ENCODE measurements at places on chromosomes 12 and 14.

DNA sequence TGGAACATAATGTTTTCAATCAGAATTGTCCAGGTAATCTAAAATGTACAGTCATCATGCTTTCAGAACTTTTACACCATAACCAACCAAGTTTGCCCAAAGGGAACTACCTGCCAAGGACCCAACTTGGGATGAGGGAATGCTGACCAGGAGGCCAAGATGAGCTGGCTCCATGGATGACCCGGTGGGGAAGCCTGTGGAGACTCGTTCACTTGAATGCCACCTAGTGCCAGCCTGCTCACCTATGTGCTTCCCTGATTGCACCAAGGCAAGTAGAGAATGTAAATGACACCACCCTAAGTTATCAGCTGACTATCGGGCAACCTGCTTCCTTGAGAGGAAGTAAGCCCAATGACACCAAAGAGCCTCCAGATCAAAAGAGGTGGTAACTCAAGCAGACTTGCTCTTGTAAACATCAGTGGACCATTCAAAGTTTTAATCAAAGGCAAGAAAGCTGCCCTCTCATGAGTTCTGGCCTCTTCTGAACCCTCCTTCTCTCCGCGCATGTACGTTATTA lies 137.3 kb downstream of the TTC7B start:
- DNase-seq: no peak

DNA sequence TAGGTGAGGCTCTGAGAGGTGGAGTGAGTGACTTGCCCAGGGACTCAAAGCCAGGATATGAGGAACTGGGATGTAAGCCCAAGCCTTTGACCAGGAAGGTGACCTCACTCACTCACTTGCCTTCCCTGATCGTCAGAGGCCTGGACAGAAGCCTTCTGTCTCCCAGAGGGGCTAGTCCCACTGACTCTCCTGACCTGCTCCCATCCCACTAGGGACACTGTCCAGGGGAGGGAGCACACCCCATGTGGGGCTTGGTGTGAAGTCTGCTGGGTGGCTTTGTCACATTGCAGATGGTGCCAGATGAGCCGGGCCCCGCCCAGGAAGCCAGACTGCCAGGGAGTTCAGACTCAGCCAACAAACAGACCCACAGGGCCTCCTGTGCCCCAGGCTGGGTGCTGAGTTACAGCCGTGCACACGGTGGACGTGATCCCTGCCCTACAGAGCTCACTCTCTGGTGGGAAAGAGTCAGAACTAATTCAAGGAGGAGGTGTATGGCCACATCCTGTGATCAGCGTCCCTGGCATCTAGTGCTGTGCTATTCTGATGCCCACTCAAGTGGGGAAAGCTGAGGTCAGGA lies 28.3 kb downstream of the MMAB start:
- DNase-seq: no peak

DNA sequence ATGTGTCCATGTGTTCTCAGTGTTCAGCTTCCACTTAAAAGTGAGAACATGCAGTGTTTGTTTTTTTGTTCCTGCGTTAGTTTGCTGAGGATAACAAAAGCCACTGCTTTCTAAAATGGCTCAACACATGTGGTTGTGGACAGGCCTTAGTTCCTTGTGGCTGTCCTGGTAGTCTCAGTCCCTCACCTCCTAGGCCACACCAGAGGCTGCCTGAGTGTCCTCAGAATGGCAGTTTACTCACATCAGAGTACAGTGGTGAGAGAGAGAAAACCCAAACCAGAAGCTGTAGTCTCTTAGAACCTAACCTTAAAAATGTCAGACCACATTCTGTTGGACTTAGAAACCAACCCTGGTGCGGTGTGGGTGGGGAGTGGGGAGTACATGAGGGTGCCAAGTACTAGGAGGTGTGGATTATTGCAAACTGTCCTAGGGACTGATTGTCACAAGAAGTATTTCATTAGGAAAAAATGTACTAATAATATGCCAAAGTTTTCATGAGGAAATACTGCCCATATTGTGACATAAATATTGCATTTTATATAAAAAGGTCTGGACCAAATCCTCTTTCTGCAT lies 30.4 kb downstream of the NPAS3 start:
- DNase-seq: no peak

DNA sequence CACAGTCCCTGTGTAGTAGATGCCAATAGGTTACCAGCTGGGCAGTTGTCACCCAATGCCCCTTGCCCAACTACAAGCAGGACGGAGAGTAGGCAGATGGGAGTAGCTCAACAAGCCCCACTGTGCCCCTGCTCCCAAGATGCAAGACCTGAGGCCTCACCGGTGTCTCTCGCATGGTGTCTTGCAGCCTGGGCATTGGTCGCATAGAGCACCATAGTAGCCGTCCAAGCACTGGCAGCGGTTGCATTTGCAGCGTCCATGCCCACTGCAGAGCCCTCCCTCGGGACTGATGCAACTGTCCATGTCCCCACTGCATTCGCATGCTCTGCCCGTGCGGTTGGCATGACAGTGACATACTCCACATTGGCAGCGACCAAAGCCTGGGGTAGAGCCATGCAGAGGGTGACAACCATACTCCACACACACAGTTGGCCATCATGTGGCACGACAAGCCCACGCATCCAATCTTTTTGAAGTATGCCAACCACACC lies 11.9 kb upstream of the CSAD start:
- no peak for DNase-seq

DNA sequence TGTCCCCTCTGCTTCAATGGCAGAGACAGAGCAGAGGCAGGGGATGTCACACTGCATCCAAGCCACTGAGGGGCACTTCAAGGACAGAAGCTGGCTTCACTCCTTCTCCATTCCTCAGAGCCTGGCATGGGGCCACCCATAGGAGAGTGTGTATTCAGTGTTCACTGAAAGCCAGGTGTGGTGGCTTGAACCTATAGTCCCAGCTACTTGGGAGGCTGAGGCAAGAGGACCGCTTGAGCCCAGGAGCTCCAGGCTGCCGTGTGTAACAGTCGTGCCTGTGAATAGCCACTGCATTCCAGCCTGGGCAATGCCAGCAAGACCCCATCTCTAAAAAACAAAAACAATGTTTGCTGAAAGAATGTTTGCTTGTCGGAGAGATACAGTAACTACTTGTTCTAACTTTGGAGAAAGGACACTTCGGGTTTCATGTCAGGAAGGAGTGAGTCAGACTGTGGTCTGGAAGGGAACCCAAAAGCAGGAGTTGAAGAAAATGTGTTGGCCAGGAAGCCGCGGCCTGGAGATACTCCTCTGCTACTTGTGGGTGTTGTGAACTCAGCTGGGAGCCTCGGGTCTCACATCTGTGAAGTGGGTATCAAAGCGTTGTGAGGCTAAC lies 43.4 kb downstream of the ELK3 start:
- DNase-seq: peak; percentile 92

GRCh38 chr14:70808416-70809224 lies 693 bp downstream of the MAP3K9 start:
- DNase-seq: no peak

DNA sequence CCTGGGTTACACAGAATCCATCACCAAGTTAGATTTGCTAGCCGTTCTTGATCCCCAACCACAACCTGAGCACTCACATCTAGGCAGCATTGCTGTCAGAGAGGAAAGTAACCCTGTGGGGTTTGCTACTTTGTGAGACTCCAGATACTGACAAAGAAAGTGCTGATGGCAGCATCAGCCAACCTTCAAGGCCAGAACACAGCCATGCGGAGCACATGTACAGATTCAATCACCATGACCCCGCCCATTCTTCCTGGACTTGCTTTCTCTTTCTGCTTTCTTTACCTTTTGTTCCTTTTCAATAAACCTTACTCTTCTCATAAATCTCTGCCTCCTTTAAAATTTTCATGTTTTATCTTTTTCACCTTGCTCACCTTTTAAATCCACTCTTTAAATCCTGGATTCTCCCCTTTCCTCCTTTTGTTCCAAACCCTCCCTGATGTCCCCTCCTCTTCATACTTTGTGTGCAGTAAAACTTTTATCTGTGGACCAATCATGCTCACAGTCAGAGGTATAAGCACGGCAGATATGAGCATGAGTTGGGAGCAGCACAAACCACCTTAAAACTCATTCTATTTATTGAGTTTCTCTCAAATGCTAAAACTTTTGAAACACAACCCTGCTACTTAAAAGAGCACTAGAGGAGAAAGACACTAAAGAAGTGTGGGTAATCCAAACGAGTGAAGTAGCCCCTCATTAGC lies 21.9 kb upstream of the CERS5 start:
- DNase-seq: no peak

GRCh38 chr14:49594347-49595091 lies 4.2 kb upstream of the LRR1 start:
- DNase-seq: peak; percentile 60

GRCh38 chr12:2246358-2246757 lies 193.6 kb downstream of the CACNA1C start:
- DNase-seq: no peak

DNA sequence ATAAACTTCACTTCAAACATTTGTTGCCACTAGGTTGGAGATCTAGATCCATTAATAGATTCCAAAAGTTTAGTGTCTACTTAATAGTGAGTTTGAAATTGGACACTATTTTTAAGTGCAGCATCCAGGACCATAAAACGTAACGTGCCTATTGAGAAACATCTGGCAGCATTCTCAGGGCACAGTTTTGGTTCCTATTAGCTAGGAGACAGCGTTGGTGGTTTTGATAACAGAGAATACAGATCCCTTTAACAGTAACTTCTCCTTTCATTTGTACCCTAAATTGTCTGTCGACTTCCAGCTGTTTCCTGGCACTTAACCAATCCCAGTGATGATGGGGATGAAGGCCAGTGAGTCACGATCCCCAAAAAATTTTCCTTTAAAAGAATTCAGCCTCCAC lies 25.8 kb downstream of the KCNK10 start:
- no peak for DNase-seq

GRCh38 chr12:11651381-11651780 lies 1.9 kb downstream of the ETV6 start:
- DNase-seq: no peak

DNA sequence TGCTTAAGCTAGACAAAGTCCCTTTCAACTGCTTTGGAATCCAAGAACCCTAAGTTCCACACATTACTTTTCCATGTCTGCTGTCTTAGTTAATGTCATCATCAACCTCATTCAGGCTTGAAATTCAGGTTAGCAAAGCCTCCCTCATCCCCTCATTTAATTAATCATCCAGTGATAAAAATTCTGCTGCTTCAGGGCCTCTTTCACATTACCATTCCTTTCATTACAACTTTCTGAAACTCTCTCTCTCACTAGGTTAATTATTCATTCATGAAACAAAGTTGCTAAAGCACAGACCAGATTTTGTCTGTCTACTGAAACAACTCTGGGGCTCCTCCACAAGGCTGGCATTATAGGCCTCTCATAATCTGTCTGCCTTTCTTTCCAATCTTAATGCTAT lies 9.4 kb upstream of the VTI1B start:
- DNase-seq: no peak

DNA sequence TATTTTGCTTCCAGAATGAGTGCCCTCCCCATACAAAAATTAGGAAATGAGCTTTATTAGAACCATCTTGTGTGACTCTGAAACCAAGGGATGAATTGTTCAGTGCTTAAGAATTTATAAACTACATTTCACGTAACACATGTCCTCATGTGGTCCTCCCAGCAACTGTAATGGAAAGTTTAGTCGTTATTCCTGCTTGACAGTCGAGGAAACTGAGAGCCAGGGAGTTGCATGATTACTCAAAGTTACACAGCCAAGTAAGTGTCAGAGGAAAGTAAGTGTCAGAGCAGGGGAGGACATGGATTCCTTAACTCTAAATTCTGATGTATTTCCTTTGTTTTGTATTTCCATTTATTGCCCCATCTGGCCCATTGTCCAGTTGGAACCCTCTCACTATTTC lies 453.9 kb downstream of the FUT8 start:
- DNase-seq: no peak

DNA sequence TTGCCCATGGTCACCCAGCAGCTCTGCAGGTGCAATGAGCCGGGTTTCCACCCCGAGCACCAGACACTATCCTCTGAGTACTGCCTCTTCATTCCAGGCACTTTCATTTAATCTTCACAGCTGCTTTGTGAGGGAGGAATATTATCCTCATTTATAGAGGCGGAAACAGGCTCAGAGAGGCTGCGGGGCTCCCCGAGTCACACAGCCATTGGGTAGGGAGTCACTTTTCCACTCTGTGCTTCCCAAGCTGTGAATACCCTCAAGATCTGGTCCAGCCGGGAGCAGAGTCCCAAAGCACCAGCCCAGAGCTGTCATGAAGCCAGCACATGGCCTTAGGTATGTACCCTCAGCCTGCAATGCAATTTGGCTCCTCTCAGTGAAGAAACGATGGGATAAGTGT lies 51.7 kb upstream of the RIN3 start:
- no peak for DNase-seq

GRCh38 chr12:81114226-81114625 lies 36.3 kb downstream of the ACSS3 start:
- DNase-seq: no peak

GRCh38 chr12:86723326-86723725 lies 467.1 kb upstream of the MGAT4C start:
- DNase-seq: no peak

DNA sequence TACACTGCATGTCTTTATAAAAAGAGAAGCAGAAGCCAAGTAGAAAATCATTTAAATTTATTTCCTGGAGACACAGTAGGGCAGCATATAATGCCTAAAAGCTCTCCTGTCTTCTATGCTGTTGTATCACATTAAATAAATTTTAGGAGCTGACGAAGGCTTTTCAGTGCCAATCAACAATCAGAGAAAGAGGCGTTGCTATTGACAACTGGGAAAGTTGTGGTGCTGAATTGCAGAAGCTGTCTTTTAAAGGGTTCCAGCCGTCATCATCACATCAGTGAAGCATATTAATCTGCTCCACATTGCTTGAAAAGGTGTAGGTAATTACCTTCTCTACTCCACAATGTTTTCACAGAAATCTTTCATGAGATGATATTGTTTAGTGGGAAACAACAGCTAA lies 103.9 kb downstream of the FSCB start:
- DNase-seq: no peak

- peak; percentile 33 for DNase-seq
Observed at GRCh38 chr14:68522510-68523325, 270.1 kb downstream of the ZFP36L1 start.

DNA sequence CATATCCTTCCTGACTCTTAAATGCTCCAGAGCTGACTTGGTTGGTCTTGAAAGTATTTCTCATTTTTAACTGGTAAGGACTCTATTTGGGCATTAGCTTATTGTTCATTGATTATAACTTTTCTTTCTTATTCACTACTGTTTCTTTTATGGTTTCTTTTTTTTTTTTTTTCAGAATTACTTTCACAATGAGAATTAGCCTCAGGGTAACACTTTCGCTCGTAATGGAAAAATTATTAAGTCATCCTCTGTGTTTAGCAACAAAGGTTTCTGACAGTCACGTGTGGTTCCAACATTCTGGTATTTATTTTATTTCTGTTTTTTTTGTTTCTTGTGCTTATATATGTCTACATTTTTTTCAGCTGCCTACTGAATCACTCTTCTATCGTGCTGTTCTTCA lies 80.0 kb downstream of the METTL25 start:
- no peak for DNase-seq

GRCh38 chr14:100450736-100451135 lies 127.6 kb downstream of the SLC25A47 start:
- no peak for DNase-seq
